Fibroblast of mammary gland (primary cell): ENCODE measurements at places on chromosomes 2 and 18.

GRCh38 chr2:128282976-128283810, 35.5 kb downstream of the HS6ST1 start:
- DNase-seq = no peak

- no peak for DNase-seq
Observed at GRCh38 chr2:181971032-181971431, 14.6 kb upstream of the PPP1R1C start.

- no peak for DNase-seq
Observed at GRCh38 chr2:129490641-129491040, 488.8 kb upstream of the RAB6C start.

- no peak for DNase-seq
Observed at GRCh38 chr2:33909945-33910695, 311.0 kb upstream of the FAM98A start.

DNA sequence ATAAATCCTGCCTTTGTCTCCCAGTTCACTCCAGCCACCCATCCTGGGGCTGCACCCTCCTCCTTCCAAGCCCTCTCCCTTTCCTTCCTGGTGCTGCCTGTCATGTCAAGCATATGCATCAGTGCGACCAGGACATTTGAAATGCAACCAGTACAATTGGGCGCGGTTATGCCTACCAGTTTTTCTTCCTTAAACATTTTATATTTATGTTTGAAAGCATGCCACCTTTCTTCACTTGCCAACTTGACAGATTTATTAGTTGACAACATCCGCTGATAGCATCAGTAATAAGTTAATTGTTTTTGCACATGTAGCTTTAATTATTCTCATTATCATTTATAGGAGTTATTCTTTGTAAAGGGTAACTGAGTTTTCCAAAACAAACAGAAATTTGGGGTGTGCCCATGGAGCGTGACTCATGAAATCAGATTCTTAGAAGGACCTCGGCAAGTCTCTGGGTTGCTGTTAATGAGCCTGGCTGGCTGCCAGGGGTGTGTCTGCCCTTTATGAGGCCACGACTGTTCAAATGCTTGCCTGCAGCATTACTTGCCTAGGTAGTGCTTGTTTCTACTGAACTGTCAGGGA, 32.8 kb upstream of the IL1B start:
- DNase-seq = peak; percentile 81

DNA sequence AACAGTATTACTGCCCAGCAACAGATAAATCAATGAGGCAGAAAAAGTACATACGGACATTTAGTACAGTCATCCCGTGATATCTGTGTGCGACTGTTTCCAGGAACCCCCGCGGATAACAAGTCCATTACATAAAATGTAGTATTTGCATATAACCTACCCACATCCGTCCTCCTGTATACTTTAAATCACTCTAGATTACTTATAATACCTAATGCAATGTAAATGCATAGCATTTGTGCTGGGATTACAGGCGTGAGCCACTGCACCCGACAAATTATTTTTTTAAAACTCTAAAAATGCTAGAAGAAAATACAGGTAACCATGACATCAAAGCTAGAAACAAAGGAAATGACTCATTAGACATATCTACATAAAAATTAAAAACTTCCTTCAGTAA, 91.6 kb downstream of the FAM161A start:
- no peak for DNase-seq

GRCh38 chr2:208175840-208176153, 12.4 kb upstream of the CRYGA start:
- no peak for DNase-seq
